ENCODE measurements at places on chromosomes 2 and 18.

DNA sequence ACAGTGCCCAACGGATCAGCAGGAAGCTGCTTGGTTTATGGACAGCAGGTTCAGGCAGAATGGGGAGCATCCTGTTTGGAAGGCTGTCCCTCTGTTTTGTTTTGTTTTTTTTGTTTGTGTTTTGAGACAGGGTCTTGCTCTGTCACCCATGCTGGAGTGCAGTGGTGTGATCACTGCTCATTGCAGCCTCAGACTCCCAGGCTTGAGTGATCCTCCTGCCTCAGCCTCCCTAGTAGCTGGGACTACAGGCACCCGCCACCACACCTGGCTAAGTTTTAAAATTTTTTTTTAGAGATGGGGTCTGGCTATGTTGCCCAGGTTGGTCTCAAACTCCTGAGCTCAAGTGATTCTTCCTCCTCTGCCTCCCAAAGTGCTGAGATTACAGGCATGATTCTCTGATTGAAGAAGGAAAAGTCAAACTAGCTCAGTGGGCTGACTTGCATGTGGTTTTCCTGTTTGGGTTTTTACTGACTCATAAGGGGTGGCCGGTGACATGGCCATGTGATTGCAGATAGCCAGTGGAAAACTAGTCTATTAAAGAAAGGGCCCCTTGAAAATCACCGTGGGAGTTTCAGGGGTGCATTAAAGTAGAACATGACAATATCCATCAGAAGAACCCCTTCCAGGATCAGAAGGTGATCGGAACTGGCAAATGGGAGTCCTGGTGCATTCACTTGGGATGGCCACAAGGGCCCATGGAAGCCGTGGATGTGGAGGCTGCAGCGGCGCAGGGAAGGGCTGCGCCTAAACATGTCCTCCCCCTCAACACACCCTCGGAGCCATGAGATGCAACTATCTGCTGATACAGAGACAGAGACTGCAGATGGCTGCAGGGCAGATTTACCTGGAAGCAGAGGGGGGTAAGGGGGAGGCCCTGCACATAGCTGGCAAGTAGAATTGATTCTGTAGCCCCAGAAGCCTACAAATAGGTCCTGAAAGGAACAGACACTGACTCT is 26.5 kb downstream of the AQP12B start:
- DNase-seq, result no peak

DNA sequence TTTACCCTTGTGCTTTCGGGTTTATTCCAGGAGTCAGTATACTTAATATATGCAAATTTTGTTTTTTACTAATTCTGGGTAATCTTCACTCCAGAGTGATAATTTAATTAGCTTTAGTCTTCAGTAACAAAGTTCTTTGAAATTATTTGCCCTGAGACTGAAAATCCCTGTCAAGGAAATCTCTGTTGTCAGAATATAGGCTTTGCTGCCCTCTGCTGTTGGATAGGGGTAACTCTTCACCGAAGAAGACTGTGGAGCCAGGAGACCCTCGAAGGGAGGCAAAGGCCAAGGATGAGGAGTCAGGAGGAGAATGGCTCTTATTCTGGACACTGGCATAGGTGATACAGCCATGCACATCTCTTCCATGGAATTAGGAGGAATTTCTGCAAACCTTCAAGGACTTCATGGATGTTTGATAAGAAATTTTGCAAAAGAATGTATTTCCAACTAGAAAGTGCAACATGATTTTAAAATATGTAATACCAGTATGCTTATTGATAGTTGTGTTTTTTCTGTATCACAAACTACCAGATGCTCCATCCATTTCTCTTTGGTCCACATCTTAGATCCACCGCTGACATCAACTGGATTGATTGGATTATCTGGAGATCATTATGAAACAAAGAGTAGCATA is 182.3 kb downstream of the RDH14 start:
- DNase-seq, result no peak

- no peak for DNase-seq
Measured at GRCh38 chr2:174399171-174399570, 3.6 kb downstream of the SCRN3 start.

- no peak for DNase-seq
Measured at GRCh38 chr2:795531-796041, 118.4 kb upstream of the TMEM18 start.

- DNase-seq, result no peak
Measured at GRCh38 chr2:1052771-1053191, 102.1 kb downstream of the SNTG2 start.

DNA sequence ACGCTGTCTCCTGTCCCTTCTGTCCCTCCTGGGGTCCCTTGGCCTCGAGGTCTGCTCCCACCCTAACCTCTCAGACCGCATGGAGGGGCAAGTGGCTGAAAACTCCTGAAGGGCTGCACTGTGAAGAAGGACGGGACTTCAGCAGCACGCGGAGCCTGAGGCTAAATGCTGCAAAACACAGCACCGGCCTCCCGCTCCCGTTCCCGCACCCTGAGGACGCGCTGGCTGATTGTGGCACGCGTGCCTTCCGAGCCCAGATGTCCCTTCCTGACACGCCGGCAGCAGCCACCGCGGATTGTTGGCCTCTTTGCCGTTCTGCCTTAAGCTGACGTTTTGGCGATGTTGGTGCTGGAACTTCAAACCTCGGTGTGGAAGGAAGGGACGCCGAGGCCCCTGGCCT is 125.9 kb upstream of the CTDP1 start:
- DNase-seq, result no peak

GRCh38 chr2:152042636-152043615 is 55.9 kb downstream of the CACNB4 start:
- DNase-seq, result no peak

- DNase-seq, result no peak
Measured at GRCh38 chr2:63796796-63797195, 44.9 kb upstream of the UGP2 start.

DNA sequence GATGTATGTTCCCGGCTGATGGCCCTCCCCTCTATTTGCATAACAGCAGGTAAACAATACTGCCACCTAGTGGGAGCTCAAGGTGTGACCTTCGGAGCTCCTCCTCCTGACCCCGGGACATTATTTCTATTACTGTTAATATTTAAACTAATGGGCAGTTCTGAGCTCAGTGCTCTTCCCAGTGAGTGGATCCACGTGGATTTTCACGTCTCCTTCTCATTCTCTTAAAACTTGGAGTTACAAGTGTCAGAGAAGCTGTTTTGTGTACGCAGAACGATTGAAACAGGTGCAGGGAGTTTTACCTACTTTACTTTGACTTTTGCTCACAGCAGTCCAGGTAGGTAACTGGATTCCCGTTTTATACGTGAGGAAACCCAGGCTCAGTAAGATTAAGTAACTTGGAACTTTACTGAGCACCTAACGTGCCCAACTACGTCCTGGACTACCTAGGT is 127.3 kb downstream of the PRKCE start:
- peak; percentile 33 for DNase-seq

DNA sequence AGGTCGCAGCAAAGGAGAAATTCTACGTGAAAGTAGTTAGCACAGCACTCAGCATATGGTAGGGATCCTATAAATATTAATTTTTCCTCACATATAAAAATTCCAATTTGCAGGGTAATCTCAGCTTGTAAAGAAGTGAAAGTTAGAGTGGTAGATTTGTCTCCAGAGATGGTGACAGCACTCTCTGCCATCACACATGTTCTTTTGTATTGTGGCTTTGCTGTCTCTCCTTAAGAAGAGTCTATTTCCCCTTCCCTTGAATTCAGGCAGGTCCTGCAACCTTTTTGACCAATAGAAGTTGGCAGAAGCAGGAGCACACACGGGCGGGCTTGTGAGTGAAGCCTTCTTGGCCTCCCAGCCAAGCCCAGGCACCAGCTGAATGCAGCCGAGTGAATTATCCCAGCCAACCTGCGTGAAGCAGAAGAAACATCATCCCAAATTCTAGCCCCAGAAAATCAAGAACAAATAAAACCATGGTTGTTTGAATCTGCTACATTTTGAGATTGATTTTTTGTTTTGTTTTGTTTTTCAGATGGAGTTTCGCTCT is 107.8 kb upstream of the COPS8 start:
- DNase-seq, result no peak

DNA sequence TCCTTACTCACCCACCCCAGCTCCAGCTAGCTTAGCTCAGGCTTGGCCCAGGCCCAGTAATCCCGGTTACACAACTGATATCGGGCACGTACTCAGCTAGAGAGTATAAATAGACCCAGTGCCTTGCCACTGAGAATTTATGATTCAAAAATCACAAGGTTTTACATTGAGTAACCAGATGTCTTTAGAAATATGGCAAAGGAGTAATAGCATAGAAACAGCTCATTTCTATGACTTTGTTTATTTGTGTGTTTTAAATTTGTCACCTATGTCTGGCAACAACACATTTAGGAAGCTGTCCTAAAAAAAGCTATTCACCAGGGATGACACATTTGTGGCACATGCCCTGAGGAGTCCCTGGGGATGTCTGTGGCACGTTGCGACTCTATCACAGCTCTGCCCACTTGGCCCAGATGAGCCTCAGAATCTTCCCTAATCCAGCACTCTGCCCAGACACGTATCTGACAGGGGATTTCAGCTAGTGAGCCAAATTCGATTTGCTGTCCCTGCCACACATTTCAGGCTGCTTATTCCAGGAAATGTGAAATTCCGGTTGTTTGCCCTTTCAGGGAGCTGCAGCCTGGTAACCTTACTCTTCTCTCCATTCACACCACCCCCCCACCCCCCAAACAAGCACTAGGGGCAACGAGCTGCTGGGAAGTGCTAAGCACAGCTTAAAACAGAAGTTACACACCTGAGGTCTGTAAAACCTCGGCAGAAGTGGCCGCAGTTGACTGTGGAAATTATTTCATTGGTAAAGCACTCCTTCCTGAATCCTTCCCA is 85.4 kb upstream of the ZCCHC2 start:
- DNase-seq, result no peak

DNA sequence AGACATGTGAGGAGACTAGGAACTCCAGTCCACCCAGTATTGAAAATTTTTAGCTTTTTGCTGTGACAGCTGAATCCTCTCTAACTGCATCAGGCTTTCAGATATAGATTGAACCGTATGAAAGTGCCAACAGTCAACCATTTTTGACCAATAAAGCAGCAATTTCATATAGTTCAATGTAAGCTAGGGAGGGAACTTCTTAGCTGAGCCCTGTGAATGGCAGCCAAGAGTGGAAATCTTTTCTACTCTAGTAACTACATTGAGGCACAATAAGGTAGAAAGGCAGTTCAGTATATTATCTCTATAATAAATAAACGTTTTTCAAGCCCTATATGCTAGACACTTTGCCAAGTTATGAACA is 96.3 kb upstream of the TANK start:
- no peak for DNase-seq

DNA sequence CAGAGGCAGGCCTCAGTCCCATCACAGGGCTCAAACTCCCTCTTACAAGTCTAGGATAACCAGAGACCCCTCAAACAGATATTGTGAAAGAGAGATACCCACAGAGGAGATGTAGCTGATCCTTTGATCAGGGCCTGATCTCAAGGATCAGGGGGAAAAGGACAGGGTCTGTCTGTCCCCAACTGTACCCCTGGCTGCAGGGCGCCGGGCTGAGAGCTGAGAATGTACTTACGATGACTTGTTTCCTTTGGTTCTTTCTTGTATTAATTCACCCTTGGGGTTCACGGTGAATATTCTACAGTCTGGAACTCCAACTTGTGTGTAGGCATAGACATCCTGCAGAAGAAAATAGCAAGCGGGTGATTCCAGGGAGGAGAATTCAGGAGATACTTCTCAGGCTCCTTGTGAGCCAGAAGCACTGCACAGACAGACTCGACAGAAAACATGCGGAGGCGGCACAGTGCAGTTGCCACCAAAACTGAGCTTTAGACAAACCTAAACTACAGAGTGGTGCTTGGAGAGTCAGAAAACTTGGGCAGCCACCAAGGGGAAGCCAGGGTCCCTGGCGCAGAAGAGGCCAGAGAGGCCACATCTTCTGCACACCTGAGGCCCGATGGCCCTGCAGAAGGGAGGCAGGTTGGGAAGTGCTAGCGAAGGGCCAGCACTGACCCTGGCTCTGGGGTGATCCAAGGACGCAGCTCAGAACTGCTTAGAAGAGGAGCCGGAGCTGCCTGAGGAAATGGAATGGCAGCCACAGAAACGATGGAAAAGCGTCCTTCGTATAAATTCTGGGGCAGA is 73.9 kb downstream of the EMILIN2 start:
- no peak for DNase-seq

- DNase-seq, result no peak
Measured at GRCh38 chr2:51454177-51454576, 422.2 kb upstream of the NRXN1 start.
